ENCODE measurements at places on chromosomes 12 and 14. TPM values are rescaled to one million over a fixed set of nuclear protein-coding genes. Genes with fewer than 3 reads are reported as not detected.

Gene CPNE6
- not detected for total RNA-seq

Gene KRT77
- not detected for total RNA-seq

Gene TMPRSS12
- not detected for total RNA-seq

Gene MANSC4
- not detected for total RNA-seq

Gene SCN8A
- total RNA-seq: 0.35 TPM

Gene PZP
- total RNA-seq: 0.40 TPM

Gene SLC25A21
- 1.1 TPM for total RNA-seq

Gene ZNF84
- total RNA-seq: 40.4 TPM

Gene ENDOU
- 0.31 TPM for total RNA-seq

Gene TMBIM4
- 76.9 TPM for total RNA-seq

Gene DHRS2
- 0.09 TPM for total RNA-seq

Gene C12orf42
- 1.7 TPM for total RNA-seq

Gene NOVA1
- total RNA-seq: 7.9 TPM

Gene BIN2
- total RNA-seq: 1.8 TPM

Gene EEF1AKMT3
- 3.9 TPM for total RNA-seq

Gene RASSF9
- 2.3 TPM for total RNA-seq

Gene KRT6C
- not detected for total RNA-seq

Gene TRPV4
- 0.13 TPM for total RNA-seq

Gene LRTM2
- 0.58 TPM for total RNA-seq

Gene RNF212B
- not detected for total RNA-seq

Gene C12orf54
- 0.31 TPM for total RNA-seq

All from muscle of leg (tissue), 16 donors.